ENCODE measurements at places on chromosomes 11 and 22.

GRCh38 chr22:31230155-31230870, 18.2 kb downstream of the LIMK2 start:
- DNase-seq = no peak

DNA sequence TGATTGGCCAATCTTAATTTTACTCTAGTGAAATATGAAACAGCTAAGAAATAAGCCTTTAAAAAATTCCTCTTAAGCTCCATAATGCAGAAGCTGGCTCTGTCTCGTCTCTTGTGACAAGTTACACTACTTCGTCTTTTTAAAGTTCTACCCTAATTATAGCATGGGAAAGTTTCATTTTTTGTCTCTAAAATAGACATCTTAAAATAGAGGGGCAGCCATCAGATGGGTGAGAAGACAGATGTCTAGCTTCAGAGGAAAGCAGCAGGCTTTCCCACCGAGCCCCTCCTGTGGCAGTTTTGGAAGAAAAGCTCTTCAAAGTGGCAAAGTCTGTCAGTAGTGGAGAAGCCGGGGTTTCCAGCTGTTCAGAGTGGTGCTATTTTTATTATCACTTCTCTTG, 39.5 kb downstream of the XRRA1 start:
- DNase-seq = no peak

- no peak for DNase-seq
Measured at GRCh38 chr22:31846161-31847115, 92.6 kb downstream of the DEPDC5 start.

GRCh38 chr11:79503028-79503427, 62.2 kb upstream of the TENM4 start:
- no peak for DNase-seq

DNA sequence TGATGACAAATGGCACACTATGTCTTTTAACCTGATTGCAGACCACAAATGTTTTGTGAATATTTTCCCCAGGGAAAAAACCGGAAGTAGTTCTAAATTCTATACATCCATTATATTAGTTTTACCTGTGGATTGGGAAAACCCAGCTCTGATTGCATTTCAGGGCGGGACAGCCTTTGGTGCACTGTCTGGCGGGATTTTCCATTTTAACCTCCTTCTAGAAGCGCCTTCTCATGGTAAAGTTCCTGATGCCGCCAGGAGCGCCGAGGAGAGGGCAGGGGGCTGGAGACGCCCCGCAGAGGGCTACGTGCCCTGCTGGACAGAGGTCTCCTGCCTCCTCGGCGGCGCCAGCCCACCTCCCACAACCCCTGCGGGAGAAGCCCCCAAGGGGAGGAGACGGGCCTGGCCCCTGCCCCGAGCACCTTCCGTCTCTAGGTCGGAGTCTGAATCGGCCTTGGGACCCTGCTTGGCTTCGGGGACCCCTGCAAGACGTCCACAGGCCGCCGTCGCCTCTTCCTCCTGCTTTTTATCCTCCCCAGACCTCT, 1.2 kb upstream of the P2RX6 start:
- DNase-seq = no peak

- no peak for DNase-seq
Measured at GRCh38 chr11:115280775-115281174, 223.4 kb downstream of the CADM1 start.

GRCh38 chr11:63879598-63880402, 37.2 kb downstream of the RCOR2 start:
- DNase-seq = no peak

GRCh38 chr11:12051287-12051662, 42.8 kb upstream of the DKK3 start:
- peak; percentile 40 for DNase-seq

- no peak for DNase-seq
Measured at GRCh38 chr22:43007519-43008102, 7.3 kb downstream of the PACSIN2 start.

DNA sequence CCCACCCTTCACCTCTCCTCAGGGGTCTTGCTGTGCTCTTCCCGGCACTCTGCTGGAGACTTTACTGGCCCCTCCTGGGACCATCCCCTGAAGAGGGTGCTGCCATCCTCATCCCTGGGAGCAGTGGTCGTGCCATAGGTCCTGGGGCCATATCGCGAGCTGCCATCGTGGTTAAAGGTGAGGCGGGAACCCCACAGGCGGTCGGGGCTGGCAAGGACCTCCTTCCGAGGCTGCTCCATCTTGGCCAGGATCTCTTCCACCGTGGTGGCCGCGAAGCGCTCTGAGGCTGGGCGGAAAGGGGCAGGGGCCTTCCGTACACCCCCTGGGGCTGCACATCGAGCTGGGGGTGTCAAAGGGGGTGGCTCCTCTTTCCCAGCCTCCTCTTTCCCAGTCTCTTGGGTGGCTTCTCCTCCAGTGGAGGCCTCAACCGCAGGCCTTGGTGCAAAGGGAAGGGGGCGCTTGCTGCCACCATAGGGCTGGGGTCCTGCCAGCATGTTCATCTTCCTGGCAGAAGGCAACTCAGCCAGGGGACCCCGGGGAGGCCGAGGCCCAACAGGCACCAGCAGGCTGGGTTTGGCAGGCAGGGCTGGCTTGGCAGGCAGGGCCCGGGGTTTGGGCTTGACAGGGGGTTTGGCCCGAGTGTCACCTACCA, 4.6 kb downstream of the TNKS1BP1 start:
- DNase-seq = no peak

GRCh38 chr11:95571718-95572260, 217.8 kb downstream of the FAM76B start:
- DNase-seq = no peak

DNA sequence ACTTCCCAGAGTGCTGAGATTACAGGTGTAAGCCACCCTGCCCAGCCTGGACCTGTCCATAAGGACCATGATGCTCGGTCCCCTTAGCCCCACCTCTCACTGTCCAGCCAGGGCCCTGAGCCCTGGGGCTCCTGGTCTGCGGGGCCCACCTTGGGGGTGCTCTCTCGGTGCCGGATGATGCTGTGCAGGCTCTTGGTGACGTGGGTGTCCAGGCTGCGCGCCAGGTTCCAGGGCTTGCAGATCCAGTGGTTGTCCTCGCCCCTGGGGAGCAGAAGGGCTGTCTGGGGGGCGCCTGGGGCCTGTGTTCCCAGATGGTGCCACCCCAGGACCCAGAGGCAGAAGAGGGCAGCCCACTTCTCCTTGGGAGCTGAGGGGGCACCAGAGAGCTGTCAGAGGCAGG, 13.4 kb downstream of the TTLL12 start:
- no peak for DNase-seq

DNA sequence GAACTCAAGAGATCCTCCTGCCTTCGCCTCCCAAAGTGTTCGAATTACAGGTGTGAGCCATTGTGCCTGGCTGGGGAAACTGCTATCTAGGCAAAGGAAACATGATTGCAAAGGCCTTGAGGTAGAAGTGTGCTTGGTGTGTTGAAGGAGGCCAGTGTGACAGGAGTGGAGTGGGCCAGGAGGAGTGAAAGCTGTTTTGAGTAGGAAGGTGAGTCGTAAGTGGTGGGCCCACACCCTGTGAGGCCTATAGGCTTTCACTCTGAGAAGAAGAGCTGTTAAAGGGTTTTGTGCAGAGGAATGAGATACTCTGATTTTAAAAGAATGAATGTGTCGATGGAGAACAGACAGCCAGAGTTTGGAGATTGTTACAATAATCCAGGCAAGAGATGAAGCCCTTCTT, 43.4 kb downstream of the WEE1 start:
- no peak for DNase-seq

DNA sequence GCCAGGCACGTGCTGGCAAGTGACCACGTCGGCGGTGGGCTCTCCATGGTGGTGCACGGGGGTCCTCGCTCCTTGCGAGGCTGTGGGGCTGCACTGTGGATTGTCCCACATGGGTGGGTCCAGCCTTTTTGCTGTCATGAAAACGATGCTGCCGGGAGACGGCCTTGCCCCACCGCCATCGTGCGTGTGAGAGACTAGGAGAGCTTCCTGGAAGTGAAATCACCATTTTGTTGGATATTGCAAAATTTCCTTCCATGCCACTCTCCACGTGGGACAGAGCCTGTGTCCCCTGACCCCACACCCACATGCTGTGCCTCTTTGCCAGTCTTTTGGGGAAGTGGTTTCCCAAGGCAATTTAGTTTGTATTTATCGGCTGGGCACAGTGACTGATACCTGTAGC, 18.2 kb upstream of the GRAMD4 start:
- DNase-seq = no peak

GRCh38 chr11:121618516-121618915, 165.7 kb upstream of the SORL1-AS1 start:
- DNase-seq = no peak

DNA sequence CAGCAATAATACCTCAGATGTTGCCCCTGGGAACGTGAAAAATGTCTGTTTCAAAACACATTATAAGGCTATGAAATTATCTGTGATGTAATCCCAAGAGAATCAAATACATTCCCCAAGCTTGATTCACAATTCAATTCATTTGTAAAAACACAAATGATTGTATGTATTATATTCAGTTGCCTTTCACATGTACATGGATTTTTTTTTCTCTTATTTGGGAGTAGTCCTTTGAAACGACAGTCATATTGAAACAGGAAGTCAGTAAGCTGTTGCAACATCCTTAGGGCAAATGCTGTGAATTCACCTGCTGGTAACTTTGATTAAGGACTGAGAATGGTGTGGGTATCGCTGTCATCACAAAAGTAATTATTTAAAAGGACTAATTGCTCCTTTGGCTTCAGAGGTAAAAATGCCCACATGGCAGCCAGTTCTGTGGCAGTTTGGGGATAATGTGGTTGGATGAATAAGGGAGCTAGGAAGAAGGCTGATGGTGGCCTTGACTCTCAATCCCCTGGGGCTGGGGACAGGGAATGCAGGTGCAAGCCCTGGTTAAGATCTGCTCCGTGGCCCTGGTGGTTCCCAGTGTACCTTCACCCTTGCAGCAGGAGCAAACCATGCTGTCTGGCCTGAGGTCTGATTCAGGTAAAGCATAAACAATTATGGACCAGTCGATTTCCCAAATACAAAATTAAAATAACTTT, 13.2 kb downstream of the EHF start:
- DNase-seq = no peak

DNA sequence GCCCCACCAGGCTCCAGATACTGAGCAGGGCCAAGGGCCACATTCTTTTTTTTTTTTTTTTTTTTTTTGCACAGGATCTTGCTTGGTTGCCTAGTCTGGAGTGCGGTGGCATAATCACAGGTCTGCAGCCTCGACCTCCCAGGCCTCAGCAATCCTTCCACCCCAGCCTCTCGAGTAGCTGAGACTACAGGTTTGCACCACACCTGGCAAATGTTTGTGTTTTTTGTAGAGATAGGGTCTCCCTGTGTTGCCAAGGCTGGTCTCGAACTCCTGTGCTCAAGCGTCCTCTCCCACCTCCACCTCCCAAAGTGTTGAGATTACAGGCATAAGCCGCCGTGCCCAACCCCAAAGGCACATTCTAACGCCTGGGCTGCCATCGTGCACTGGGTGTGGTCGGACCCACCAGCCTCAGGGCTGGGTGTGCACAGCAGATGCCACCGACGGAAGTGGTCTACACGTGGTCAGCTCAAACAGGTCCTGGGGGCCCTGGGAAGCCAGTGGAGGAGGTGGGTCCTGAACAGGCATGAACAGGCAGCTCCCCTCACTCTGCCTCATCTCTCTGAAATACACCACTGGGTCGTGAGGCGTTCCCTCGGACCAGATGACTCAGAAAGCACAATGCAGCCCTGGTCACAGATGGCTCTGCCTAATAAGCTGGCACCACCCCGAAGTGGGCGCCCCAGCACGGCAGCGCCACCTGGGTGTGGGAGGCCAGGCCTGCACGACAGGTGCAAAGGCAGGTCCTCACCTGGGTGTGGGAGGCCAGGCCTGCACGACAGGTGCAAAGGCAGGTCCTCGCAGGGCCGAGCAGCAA, 5.1 kb upstream of the B4GALNT4 start:
- no peak for DNase-seq

Data from SHP77 treated with DMSO at 0.1 percent for 48 hours (cell line).